Left renal pelvis (tissue), 4 donors: ENCODE measurements at places on chromosomes 11 and 22. TPM values are rescaled to one million over a fixed set of nuclear protein-coding genes. Genes with fewer than 3 reads are reported as not detected.

Gene WT1
- polyA plus RNA-seq: 207 TPM

Gene SLC1A2
- 0.34 TPM for polyA plus RNA-seq

Gene HTATIP2
- polyA plus RNA-seq: 2.0 TPM

DNA sequence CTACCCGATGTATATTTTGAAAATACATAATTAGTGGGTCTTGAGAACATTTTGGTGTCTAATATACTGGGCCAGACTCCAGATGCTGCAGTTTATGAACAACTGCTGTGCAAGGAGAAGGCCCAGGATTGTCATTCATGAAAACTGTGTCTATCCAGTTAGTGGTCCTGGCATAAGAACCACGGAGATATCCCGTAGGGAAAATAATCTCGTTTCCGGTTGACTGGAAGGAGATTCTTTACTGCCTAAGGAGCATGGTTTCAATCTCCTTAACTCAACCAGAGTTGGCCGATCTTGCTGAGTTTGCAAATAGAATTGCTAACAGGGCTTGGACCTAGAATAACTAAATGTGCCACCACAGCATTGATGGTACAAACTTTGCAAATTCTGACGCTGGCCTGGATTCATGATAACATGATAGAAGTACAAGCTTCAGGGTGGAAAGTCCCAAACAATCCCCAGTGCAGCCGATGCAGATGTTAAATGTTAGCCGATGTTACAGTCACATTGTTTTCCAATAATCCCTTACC is 4.6 kb upstream of the RTCB start:
- no peak for DNase-seq

DNA sequence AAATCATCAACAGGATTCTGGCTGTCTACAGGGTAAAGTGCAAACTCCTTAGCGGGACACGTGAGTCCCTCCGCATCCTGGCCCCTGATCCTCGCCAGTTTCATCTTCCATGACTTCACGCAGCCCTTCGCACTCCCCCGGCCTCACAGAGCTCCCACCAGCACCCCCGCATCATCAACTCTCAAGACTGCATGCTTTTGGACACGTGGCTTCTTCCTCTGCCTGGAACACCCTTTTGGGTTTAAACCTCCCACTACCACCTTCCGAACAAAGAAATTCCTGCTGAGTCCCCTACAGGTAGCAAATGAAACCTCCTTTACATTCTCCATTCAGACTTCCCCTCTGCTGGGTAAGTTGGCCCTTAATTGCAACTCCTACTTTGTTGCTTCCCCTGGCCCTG is 12.6 kb upstream of the EIF3M start:
- no peak for DNase-seq
